ENCODE measurements at places on chromosomes 2 and 18.

GRCh38 chr2:62197925-62198633 lies 2.2 kb downstream of the B3GNT2 start:
- no peak for DNase-seq

DNA sequence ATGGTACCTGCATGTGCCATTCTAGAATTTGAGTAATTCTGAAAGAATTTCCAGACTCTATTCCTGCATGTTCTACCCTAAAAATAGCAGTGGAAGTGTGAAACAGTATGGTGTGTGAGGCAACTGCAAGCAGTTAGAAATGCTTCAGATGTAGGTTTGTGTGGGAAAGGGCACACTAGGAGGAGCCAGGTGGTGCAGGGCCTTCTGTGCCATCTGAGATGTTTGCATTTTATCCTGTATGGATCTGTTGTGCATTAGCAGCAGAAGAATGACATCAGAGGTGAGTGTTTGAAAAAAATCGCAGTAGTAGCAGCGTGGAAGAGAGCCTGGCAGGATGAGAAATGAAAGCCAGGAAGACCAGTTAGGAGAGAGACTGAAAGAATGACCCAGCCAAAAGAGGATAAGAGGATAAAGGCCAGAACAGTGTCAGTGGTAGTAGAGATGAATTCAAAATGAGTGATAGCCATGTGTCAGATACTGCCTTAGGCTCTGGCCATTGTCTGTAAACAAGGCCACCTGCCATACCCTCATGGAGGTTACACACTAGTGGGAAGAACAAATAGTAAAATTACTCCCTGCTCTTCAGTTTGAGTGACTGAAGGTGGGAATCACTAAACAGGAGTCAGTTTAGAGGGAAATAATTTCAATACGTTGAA lies 142.2 kb downstream of the PKP4 start:
- no peak for DNase-seq

DNA sequence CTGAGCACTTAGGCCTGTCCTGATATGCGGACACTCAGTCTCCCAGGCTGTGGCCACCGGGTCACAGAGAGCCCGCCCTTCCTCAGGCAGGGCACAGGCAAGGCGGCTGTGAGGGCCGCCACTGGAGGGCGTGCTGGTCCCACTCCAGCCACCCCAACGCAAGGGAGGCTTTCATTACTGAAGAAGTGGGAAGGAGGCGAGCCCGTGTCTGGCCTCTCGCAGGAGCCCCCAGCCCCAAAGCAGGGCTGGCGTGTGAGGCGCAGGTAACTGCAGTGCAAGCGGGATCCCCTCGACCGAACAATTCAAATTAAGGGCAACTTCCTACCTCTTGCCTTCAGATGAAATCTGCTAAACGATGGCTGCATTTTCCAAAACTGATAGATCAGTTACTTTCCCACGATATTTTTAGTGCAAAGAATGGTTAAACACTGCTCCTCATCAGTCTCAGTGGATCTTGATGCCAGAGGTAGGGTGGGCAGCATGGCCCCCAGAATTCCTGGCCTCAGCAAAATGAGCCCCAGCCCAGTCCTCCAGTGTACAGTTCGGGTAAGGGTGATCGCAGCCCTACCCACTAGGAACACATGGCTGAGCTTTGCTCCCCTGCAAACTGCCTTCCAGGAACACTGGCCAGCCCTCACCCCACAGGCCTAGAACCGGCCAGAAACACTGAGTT lies 97.2 kb downstream of the SEPTIN10 start:
- DNase-seq: no peak

GRCh38 chr2:191176801-191177438 lies 26.1 kb upstream of the STAT4 start:
- DNase-seq: no peak

DNA sequence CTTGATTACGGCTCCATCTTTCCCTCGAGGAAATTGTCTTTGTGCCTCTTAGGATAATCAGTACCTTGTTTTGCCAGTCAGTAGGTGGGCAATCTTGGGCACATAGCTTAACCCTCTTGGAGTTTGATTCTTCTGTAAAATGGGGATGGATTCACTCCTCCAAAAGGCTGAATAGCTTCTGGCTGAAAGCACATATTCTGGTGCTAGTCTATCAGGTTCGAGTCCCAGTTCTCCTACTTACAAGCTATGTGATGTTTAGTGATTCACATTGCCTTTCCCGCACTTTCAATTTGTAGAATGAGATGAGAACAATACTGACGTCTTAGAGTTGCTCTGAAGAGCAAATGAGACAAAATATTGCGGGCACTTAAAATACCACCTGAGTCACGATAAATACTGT lies 43.9 kb downstream of the ATIC start:
- DNase-seq: no peak

GRCh38 chr2:54579682-54580620 lies 123.8 kb downstream of the SPTBN1 start:
- DNase-seq: no peak
